ENCODE measurements at places on chromosomes 1 and 21.

DNA sequence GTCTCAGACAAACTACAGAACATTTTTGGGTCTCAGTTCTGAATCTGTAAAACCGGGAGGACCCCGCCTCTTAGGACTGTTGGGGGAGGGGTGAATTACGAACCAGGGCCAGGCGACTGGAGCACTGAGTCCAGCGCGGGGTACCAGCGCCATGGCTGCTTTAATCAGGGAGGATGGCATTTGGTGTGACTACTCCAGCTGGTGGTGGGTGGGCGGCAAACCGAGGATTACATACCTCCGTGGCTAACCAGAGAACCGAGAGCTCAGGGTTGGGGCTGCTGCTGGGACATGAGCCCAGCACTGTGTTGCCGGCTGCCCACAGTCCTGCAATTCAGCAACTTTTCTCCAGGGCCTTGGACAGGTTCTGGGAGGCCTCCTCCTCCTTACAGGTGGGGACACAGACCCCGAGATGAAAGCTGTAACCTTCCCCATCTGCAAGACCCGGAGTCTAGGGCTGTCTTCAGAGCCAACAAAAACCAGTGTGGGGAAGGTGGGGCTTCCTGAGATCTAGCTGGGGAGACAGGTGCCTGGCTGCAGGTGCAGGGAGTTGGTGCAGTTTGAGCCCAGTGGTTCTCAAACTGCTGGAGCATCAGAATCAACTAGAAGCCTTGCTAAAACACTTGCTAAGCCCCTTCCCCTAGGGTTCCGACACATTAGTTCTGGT, 273.5 kb downstream of the FOXD2 start:
- DNase-seq = no peak

DNA sequence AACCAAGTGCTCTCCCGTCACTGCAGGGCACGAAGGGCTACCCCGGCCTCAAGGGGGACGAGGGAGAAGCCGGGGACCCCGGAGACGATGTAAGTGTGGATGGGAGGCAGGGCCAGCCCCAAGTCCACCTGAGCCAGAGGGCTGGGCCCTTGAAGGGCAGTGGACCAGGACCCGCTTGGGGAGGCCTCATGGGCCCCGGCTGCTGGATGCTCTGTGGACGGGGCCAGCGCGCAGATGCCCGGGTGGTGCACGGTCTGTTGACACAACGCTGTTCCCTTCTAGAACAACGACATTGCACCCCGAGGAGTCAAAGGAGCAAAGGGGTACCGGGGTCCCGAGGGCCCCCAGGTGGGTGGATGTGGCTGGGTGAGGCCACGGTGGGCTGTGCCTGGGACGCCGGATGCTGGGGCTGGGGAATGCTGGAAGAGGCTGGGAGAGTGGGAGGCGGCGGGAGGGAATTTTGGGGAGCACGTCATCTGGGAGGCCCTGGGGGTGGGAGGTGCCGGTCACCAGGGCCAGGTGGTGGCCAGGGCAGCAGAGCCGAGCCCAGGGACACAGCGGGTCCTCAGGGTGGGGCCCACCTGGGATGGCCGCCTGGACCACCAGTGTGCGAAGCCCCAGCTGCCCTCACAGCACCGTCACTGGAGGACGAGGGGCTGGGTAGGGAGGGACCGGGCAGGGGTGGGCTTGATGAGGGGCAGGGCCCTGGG, 17.5 kb downstream of the COL6A1 start:
- no peak for DNase-seq

- no peak for DNase-seq
Observed at GRCh38 chr1:149844650-149845255, 54.6 kb upstream of the BOLA1 start.

DNA sequence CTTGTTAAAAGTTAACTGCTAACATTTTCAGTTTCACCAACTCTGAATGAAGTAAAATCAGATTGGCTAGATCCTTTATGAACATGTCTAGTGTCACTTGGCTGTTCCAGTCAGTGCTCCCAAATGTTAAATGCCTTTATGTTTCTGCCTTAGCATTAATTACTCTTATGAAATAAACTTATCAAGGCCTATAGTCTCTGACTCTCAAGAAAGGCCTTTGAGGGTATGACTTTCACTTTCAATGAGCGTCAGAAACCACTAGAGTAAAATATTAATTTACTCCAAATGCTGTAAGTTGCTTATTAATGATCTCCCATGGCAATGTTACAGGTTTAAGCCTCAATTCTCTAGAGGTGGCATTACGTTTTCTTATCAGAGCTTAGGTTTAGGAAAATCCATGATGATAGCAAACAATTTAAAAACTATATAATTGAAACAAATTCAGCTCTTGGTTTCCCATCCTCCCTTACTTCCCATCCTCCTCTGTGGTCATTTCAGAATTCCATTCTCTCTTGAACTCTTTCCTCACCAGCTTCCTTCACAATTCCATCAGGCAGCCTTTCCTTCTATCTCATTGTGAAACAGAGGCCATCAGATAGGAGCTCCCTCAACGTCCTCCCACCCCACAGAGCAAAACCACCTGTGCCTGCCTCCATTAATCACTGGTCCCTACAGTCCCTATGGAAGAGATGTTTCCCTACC, 108.6 kb upstream of the COP1 start:
- DNase-seq = no peak

- no peak for DNase-seq
Observed at GRCh38 chr21:41647806-41648561, 118.9 kb downstream of the RIPK4 start.

- no peak for DNase-seq
Observed at GRCh38 chr1:204728456-204728855, 42.9 kb upstream of the LRRN2 start.

DNA sequence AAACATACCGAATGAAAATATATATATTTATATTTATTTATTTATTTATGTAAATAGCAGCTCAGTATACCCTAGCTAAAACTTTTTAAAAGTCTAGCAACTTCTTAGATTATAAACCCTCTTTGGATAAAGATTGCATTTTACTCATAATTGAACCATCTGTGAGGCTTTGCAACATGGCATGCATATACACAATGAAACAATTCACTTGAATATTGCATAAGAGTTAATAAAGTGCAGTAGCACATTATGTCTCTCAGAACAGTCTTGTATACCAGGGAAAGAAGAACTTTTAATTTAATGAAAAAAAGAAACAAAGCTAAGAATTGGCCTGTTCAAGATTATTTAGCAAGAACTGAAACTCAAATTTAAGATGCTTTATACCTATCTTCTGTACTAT, 1363.9 kb upstream of the ADGRL2 start:
- DNase-seq = no peak

DNA sequence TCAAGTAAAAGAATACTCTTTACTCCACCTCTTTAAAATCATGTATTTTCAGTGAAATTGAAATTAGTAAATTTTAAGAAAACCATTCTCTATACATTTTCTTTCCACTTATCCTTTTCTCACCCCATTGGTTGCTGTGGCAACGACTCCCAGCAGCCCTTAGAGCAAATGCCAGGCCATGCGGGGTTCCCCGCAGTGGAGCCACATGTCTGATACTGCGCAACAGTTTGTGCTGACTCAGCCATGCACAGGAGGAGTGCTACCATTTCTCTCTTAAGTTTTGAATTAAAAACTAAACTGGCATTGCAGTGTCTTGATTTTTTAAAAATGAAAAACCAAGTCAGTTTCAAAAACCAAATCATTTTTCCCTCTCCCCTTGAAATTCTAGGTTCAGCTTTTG, 214.1 kb upstream of the L1TD1 start:
- DNase-seq = no peak

DNA sequence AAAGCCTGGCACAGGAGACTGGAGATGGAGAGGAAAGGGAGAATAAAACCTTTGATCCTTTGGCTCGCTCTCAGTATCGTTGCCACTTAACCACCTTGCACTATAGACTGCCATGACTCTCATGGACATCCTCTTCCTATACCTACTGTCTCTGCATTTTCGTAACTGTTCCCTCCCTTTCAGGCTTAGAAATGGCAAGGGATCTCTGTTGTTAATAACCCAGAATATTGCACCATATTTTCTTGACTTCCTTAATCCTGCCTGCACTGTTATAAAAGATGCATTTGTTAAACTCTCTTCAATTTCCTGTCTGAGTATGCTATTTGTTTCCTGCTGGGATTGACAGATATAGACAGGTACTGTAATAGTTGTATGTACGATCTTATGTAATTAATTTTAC, 38.6 kb downstream of the CYYR1 start:
- DNase-seq = peak; percentile 61

- peak; percentile 78 for DNase-seq
Observed at GRCh38 chr21:42463861-42464515, 32.0 kb downstream of the RSPH1 start.

DNA sequence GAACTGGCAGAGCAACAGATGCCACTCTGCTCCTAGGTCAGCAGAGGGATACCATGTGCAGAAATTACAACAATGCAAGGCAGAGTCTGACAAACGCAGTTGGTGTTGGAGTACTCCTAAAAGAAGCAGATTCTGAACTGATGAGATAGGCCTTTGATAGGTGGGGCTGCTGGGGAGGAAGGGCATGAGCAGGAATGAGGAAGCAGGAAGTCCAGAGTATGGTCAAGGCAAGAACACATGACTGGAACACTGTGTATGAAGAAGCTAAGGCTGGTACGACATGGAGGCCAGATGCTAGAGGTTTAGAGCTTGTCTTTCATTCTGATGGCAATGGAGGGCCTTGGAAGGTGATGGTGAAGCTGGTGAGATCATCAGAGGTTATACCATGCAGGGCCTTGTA, 11.5 kb upstream of the THRAP3 start:
- DNase-seq = peak; percentile 38

DNA sequence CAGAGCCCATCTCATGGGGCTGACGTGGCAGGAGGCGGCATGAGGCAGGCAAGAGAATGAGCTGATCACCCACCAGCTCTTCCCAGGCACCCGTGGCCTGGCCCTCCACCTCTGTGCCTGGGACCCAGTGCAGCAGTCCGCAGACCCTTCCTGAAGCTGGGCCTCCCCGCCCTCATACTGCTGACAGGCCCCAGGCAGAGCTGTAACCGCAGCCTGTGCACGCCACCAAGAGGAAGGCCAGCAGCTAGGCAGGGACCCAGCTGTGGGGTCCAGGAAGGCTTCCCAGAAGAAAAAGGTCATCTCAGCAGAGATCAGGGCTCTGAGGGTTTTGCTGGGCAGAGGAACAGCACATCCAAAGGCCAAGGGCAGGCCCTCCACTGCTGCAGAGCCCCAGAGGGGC, 9.8 kb upstream of the MTFR1L start:
- DNase-seq = no peak

DNA sequence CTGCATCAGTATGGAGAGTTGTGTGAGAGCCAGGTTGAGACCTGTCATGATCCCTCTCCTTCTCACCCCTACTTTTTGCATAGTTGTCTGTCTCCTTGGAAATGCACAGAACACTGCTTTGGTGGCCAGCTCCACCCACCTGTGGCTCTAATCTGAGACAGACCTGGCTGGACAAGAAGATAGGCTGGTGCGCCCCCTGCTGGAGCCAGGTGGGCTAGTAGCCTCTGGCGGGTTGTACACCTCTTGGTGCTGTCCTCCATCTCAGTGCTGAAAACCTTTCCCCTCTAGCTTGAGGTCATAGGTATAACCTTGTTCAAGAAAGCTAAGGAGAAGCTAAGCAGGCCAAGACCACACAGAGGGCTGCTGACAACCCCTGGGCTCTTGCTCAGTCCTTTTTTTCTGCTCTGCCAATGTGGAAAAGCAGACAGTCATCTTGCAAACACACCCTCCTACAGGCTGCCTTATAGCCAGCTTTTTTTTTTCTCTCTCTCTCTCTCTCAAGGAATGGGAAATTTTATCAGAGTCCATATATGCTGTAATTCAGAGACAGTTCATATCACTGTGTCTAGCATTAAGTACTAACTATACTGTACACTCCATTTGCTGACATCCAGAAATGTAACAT, 58.8 kb upstream of the SPATA6 start:
- DNase-seq = peak; percentile 49

GRCh38 chr1:41152622-41153044, 89.5 kb downstream of the SCMH1 start:
- DNase-seq = no peak

GRCh38 chr1:226590614-226591013, 42.0 kb downstream of the STUM start:
- no peak for DNase-seq

GRCh38 chr21:45285266-45285931, 2.3 kb downstream of the POFUT2 start:
- DNase-seq = no peak

- peak; percentile 99 for DNase-seq
Observed at GRCh38 chr1:234963180-234963903, 165.3 kb downstream of the TOMM20 start.

GRCh38 chr21:18677632-18678031, 274.0 kb upstream of the TMPRSS15 start:
- no peak for DNase-seq

DNA sequence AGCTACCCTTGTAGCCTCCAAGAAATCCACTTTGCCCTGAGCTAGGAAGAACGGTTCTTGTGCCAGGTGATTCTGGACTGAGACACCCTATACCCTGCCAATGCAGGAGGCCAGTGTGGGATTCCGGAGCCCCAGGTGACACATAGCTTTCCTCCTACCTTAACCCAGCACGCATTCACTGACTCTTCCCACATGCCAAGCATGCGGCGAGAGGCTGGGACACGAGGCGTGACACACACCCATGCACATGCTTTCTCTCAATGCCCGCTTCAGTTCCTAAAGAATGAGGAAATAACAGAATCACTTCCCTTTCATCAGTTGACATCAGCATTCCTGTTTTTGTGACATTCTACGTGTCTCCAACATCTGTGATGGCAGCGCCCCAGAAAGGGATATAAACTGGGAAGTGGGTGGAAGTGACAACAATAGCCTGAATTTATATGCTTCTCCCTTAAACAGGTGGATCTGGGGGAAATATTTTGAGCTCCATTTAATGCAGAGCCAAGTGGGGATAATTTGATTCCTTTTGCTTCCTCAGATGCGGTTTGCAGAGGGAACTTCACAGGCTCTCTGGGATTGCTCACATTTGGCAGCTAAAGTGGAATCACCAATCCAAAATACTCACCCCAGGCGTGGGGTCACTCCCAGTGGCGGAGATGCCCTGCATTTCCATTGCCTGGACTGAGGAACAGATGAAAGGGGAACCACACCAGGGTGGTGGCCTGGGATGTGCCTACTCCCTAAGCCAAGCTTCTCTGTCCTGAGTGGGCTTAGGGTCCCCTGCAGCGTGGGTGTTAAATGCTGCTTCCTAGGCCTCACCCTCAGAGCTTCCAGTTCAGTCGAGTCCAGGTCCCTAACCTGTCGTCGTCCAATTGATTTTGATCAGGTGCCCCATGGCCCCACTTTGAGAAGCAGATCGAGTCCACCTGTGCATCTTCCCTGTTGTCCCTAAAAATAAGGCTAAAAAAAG, 445.1 kb downstream of the SIPA1L2 start:
- DNase-seq = peak; percentile 28

DNA sequence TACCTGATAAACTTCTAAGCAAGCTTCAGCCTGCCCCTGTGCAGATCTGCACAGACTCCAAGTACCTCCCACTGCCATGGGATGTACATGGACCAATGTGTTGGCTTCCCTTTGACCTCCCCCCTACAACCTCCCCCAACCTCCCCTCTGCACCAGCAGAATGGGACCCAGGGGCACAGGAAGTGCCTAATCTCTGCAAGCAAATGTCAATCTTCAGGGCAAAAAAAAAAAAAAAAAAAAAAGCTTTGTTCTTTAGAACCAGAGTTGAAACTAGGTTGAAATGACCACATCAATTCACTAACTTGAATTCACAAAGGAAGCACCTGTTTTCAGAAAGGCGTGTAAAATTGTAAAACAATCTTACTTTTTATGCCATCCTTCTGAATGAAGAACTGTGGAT, 53.9 kb upstream of the TIAM1 start:
- DNase-seq = no peak

Data from inflammatory macrophage (primary cell).